ENCODE measurements at places on chromosomes 2 and 18. TPM values are rescaled to one million over a fixed set of nuclear protein-coding genes. Genes with fewer than 3 reads are reported as not detected.

GRCh38 chr2:151186011-151186410 is 75.7 kb downstream of the RBM43 start:
- no peak for DNase-seq

DNA sequence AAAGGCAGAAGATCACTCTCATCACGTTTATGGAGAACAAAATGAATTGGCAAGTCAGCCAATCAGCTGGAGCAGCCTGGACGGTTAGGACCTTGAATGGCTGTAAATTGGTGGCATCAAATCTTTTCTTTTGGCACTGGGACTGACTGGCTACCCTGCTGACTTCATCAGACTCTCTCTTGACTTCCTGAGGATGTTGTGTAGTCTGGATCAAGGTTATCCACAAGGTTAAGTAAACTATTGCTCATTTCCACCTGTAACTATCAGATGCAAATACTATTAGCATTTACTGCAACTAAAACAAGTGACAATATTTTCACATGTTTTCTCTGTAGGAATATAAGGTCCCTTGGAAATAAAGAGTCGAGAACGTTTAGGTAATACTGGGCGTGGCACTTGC is 134.3 kb upstream of the RASGRP3 start:
- no peak for DNase-seq

DNA sequence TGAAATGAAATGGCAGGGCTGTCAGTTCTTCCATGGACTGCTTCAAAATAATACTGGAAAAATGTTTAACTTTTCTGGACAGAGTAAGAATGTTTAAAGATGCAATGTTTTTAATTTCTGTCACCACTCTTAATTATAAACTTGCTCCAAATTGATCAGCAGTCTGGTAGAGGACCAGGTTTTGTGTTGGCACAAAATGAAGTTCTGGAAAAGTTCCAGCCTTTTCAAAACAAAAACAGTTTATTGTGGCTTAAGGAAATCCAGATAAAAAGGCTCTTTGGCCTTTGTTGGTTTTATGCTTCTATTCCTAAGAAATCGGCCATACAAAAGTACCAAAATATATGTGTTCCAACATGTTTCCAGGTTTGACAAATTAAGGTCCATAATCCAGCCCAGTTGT is 48.8 kb downstream of the PTRHD1 start:
- no peak for DNase-seq

DNA sequence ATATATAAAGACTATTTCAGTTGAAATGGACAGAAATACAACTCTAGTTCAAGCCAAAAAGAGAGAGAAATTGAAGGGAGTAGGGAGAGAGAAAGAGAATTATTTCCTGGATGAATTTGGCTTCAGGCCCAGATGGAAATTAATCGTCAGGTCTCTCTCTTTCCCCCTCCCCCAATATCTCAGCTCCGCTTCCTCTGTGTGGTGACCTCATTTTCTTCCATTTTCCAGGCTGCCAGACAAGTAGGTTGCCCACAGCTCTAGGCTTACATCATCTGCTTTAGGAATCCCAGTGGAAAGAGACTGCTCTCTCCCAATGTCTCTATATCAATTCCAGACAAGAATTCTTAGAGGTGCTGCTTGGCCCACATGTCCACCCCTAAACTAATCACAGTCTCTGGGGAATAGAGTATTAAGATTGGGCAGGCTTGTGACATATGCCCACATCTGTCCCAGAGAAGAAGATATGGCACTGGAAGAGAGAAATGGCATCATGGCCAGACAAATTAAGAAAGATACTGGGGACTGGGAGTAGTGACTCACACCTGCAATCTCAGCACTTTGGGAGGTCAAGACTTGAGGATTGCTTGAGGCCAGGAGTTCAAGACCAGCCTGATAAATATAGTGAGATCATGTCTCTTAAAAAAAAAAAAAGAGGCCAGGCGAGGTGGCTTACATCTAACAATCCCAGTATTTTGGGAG is 37.2 kb upstream of the CFAP36 start:
- DNase-seq, result no peak

- DNase-seq, result no peak
Measured at GRCh38 chr2:241232736-241233575, 44.5 kb downstream of the ANO7 start.

GRCh38 chr18:80046011-80046410 is 11.8 kb downstream of the RBFA start:
- DNase-seq, result no peak

GRCh38 chr18:79534356-79534755 is 138.6 kb downstream of the NFATC1 start:
- DNase-seq, result no peak

GRCh38 chr18:5519448-5520298 is 24.1 kb downstream of the EPB41L3 start:
- no peak for DNase-seq

GRCh38 chr2:70920367-70920715 is 15.4 kb upstream of the ATP6V1B1 start:
- no peak for DNase-seq

GRCh38 chr2:80624062-80624461 is 319.5 kb upstream of the LRRTM1 start:
- DNase-seq, result no peak

GRCh38 chr18:13126966-13127598 is 91.5 kb upstream of the LDLRAD4 start:
- no peak for DNase-seq

- DNase-seq, result no peak
Measured at GRCh38 chr18:49481317-49481716, 5.7 kb downstream of the C18orf32 start.

- no peak for DNase-seq
Measured at GRCh38 chr2:232315923-232316299, 62.6 kb upstream of the ALPP start.

DNA sequence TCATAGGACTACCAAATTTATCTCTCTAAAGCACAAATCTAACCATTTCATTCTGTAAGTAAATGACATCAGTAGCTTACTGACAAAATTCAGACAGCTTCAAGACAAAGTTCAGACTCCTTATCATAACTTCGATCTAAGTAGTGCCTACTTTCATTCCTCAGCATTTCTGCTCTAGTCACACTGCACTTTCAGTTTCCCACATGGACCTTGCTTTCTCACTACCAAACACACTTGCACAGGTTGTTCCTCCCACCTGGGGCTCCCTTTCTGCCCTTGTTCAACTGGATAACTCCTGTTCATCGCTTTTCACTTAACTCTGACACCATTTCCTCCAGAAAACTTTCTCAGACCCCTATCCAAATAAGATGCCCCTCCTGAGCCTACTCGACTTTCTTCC is 22.1 kb upstream of the CCDC150 start:
- DNase-seq, result no peak

- DNase-seq, result no peak
Measured at GRCh38 chr2:1438972-1439371, 25.7 kb downstream of the TPO start.

DNA sequence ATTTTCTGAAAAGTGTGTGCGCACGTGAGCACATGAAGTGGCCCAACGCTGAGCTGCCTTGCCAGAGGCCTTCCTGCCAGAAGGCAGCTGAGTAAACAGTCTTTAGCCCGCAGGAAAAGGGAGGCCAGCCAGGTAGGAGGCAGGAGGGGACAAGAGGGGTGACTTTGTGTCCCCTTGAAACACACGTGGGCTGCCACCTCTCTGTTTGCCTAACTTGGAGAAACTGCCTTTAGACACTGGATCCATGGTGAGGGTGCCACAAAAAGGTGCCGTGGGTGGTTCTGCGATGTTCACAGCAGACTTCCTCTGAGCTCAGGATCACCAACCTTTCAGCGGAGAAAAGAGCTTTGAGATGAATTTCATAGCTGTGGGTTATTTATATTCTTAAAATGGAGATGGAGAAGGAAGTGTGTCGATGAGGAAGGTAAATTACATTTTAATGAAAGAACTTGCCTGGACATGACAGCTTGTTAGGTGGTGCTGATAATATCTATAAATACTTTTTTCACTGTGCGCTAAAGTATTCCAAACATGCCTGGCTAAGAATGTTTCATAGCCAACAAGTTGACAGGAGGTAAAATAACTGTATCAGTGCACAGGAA is 36.6 kb upstream of the ASB1 start:
- DNase-seq, result no peak

GRCh38 chr18:46716336-46716735 is 40.5 kb downstream of the ST8SIA5 start:
- no peak for DNase-seq

GRCh38 chr2:112151701-112152440 is 13.7 kb downstream of the FBLN7 start:
- no peak for DNase-seq

GRCh38 chr2:5913711-5914395 is 221.7 kb downstream of the SOX11 start:
- no peak for DNase-seq

GRCh38 chr2:217409949-217410680 is 550.3 kb upstream of the TNP1 start:
- DNase-seq, result no peak

DNA sequence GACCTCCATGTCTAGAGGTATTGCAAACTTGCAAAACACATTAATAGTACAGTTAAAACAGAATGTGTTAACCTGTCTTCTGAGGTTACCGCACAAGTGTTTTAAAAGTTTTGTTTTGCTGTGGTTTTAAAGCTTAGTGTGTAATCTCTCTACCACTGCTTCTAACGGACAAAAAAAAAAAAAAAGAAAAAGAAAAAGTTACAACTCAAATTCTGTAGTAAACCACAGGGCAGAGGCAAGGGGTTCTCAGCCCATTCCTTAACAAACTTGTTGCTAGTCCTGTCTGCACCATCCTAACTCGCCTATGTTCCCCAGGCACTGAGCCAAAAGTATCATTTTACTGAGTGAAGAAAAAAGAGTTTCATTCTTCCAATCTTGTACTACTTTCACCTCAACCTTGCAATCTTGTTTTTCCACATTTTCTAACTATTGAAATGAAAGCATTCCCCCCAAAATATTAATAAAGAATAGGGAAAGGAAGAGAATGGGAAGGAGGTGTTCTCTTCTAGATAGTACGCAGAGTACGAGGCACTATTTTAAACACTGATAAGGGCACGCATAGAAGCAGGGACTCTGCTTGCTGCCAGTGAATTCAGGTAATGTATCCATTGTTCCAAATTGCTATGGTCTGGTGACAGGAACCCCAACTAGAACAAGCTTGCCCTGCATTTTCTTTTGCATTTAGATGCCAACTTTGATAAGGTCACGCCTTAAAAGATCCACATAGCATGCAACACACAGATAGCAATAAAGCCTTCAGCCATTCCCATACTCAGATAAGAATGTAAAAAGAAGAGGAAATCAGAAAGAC is 47.1 kb downstream of the IKZF2 start:
- DNase-seq, result no peak

- no peak for DNase-seq
Measured at GRCh38 chr2:105712981-105713596, 31.6 kb upstream of the NCK2 start.

DNA sequence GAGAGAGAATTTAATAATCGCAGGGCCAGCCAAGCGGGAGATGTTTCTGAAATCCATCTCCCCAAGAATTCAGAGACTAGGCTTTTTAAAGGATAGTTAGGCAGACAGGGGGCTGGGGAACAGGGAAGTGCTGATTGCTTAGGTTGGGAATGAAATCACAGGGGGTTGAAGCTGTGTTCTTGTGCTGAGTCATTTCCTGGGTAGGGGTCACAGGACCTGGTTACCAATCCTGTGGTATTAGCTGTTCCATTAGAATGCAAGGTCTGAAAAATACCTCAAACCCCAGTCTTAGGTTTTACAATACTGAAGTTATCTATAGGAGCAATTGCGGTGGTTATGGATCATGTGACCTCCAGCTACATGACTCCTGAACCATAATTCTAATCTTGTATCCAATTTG is 4.6 kb downstream of the SP140 start:
- DNase-seq, result no peak

- DNase-seq, result no peak
Measured at GRCh38 chr2:9984217-9984739, 32.8 kb downstream of the GRHL1 start.

GRCh38 chr2:238440767-238441166 is 14.0 kb downstream of the ASB1 start:
- DNase-seq, result no peak

GRCh38 chr2:236743039-236743920 is 173.7 kb downstream of the ACKR3 start:
- no peak for DNase-seq

GRCh38 chr2:11365096-11365879 is 20.9 kb upstream of the ROCK2 start:
- DNase-seq, result no peak

GRCh38 chr18:63752636-63753035 is 22.6 kb upstream of the SERPINB7 start:
- no peak for DNase-seq

GRCh38 chr2:73268830-73269685 is 15.2 kb downstream of the FBXO41 start:
- peak; percentile 72 for DNase-seq

GRCh38 chr2:43490252-43490786 is 105.5 kb downstream of the THADA start:
- DNase-seq, result no peak

DNA sequence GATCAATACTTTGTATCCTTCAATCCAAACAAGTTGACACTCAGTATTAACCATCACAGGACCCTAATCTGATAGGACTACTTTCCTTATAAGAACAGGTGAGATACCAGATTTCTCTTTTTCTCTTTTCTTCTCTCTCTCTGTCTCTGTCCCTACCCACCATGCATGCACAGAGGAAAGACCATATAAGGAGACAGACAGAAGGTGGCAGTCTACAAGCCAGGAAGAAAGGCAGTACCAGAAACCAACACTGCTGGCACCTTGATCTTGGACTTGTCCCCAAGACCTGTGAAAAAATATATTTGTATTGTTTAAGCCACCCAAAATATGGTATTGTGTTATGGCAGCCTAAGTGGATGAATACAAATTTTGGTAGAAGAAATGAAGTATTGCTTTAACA is 156.2 kb upstream of the KCNH7 start:
- DNase-seq, result no peak

DNA sequence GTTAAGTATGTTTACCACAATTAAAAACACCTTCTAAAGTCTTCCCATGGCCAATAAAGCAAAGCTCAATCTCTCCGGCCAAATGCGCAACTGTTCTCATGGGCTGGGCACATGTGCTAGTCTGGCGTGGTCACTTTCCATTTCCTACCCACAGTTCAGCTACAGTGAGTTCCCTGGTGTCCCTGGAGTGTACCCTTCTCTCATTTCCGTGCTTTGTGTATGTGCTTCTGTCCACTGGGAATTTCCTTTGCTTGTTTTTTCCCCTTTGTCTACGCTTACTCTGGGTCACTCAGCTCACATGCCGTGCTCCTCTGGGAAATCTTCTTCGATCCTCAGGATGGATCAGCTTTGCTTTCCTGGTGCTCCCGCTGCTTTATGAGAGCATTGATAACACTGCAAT is 69.6 kb upstream of the GYPC start:
- no peak for DNase-seq

The KCNIP3 gene
- 0.39 TPM for total RNA-seq

The DYNAP gene
- not detected for total RNA-seq

The UPP2 gene
- total RNA-seq, result not detected

The FBXO36 gene
- total RNA-seq, result 0.66 TPM

The TXNDC2 gene
- 0.39 TPM for total RNA-seq

The CDH7 gene
- not detected for total RNA-seq

The IL36RN gene
- not detected for total RNA-seq

The IGFBP5 gene
- not detected for total RNA-seq

The POTEI gene
- total RNA-seq, result not detected

The SPHKAP gene
- total RNA-seq, result not detected

The TPO gene
- not detected for total RNA-seq

Data from activated T-helper 2 cell treated with anti-CD3 and anti-CD28 coated beads, Interferon-gamma antibody, Interleukin-2, Interleukin-4, amounts not matched to agents 10 μg/mL and 5 μg/mL and 100 μg/mL, durations not matched to agents 14 hours and 24 hours and 36 hours (primary cell).